ENCODE measurements at places on chromosomes 11 and 22. TPM values are rescaled to one million over a fixed set of nuclear protein-coding genes. Genes with fewer than 3 reads are reported as not detected.
A peak's percentile ranks its signal among the peaks of the same experiment; 100 is the strongest.

- no peak overlapping the region for H3K4me3 ChIP-seq
- DNase-seq = no peak
- peaks cover 2% of the 10 kb centered on the region for H3K27me3 ChIP-seq
- H3K27ac ChIP-seq = no peak overlapping the region
Observed at GRCh38 chr22:36117053-36117554, 43.5 kb downstream of the APOL3 start.

GRCh38 chr11:62905927-62906531, 15.1 kb downstream of the CHRM1 start:
- H3K4me1 ChIP-seq = peaks cover 6% of the 10 kb centered on the region
- H3K27ac ChIP-seq = no peak overlapping the region
- H3K4me3 ChIP-seq = no peak overlapping the region
- H3K36me3 ChIP-seq = no peaks in the 10 kb centered on the region

DNA sequence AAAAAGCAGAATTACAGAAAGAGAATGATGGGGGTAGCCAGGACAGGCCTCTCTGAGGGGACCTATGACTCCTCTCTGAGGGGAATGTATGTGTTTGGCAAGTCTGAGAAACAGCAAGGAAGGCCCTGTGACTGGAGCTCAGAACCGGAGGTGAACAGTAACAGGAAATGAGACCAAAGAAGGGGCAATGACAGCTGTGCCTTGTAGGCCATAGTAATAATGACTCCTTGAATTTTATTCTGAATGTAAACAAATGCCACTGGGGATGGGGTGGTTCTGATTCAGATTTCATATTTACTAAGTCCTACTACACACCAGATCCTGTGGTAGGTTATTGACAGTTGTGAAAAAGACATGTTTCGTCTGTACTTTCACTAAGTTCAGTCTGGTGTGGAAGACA, 52.8 kb upstream of the APOA1 start:
- peaks cover 15% of the 10 kb centered on the region for H3K4me1 ChIP-seq
- peaks cover 3% of the 10 kb centered on the region for H3K36me3 ChIP-seq
- DNase-seq = no peak
- no peaks in the 10 kb centered on the region for H3K27me3 ChIP-seq

Gene UBQLN3
- total RNA-seq = 0.41 TPM

Gene NRGN
- total RNA-seq = 0.69 TPM

Gene GDPD5
- 13.4 TPM for total RNA-seq

- H3K4me1 ChIP-seq = peaks cover 5% of the 10 kb centered on the region
- peaks cover 54% of the 10 kb centered on the region for H3K36me3 ChIP-seq
- no peaks in the 10 kb centered on the region for H3K27me3 ChIP-seq
- no peak overlapping the region for H3K4me3 ChIP-seq
- peak; percentile 35 for DNase-seq
Observed at GRCh38 chr11:129881570-129882170, 13.7 kb downstream of the NFRKB start.

Gene SLC22A25
- total RNA-seq = not detected

GRCh38 chr11:101913656-101914055, 1.2 kb upstream of the CEP126 start:
- peaks cover 13% of the 10 kb centered on the region for H3K27me3 ChIP-seq
- H3K36me3 ChIP-seq = no peaks in the 10 kb centered on the region
- peaks cover 32% of the 10 kb centered on the region for H3K4me1 ChIP-seq

DNA sequence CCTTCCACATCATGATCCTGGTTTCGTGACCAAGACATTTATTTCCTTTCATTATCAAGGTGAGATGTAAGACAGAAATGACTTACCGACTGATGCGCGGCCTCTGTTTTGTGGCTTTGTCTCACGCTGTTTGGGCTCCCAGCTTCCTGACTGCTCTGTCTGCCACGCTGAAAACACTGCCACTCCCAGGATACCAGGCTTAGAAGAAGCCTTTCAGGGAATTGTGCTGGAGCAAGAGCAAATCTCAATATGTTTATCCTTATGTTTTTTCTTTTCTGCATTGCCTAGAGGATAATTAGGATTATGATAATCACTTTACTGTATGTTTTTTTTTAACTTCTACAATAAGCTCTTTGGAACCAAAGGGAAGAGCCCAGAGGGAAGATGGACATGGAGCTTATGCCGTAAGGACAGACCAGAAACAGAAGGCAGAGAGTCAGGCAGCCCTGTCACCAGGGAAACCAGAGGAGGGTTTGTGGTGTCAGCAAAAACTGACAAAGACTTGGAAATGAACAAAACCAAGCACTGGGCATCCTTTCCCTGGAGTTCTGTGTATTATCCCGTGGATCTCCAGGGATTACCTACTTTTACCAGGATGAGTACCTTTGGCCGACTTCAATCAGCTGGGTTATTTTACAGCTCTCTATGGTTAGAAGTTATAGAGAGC, 68.2 kb upstream of the ISX start:
- no peak for DNase-seq
- H3K4me3 ChIP-seq = no peak overlapping the region
- H3K27me3 ChIP-seq = peaks cover 19% of the 10 kb centered on the region
- no peaks in the 10 kb centered on the region for H3K4me1 ChIP-seq

Gene SCN4B
- not detected for total RNA-seq
